ENCODE measurements at places on chromosomes 3 and 15.

- DNase-seq, result no peak
Measured at GRCh38 chr3:151226825-151227224, 23.8 kb upstream of the GPR171 start.

GRCh38 chr3:30311781-30312180 is 294.6 kb upstream of the TGFBR2 start:
- no peak for DNase-seq

GRCh38 chr15:40582726-40583246 is 11.3 kb upstream of the KNL1 start:
- DNase-seq, result peak; percentile 36

DNA sequence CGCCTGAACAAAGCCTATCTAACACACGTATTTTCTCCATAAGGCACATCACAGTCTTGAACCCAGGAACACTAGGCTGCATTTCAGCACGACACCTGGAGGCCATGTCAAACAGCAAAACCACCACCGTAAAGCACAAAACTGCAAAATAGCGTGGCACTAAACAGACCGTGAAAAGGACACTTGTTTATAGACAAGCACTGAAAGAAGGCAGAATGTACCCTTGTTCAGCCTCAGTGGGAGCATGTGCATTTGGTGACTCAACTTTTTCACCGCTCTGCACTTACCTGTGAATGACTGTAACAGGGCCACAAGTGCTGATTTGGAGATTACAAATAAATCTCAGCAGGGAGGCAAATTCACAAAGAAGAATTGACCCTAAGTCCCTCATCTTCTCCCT is 80.8 kb downstream of the ISG20 start:
- DNase-seq, result no peak

DNA sequence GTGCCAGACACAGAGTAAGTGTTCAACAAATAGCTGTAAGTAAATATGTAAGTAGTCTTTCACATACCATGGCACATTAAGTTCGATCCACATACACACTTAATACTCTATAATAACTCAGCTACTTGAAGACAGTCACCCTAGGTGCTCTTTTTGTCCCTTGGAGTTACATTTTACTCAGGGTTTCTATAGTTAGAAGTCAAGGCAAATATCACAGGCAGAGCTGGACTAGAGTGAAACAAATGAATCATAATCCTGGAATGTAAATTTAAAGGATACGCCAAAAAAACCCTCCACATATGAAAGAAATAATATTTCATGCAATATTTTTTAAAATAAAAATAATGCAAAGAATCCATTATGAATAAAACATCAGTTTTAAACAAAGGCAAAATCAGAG is 461.8 kb downstream of the MAGI1 start:
- no peak for DNase-seq

GRCh38 chr15:59352189-59352588 is 20.5 kb downstream of the MYO1E start:
- no peak for DNase-seq

DNA sequence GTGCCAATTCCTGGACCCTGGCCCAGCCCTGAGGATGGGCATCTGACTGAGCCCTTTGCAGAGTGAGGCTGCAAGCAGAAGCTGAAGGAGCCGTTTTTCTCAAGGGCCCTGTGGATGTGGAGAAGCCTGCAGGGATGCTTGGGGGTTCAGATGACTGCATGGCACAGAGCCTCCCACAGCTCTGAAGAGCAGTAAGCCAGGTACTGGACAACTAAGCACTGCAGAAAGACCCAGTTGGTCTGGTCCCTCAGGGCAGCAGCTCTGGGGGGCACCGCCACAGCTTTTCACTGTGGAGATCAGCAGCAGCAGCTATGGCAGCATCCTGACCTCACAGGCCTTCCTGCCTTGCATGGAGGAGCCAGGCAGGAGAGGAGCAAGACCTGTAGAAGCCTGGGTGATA is 67.6 kb downstream of the CRYGS start:
- DNase-seq, result no peak

- no peak for DNase-seq
Measured at GRCh38 chr3:175200391-175201095, 341.4 kb downstream of the NAALADL2 start.

GRCh38 chr3:49793486-49794085 is 6.1 kb downstream of the CDHR4 start:
- DNase-seq, result no peak

DNA sequence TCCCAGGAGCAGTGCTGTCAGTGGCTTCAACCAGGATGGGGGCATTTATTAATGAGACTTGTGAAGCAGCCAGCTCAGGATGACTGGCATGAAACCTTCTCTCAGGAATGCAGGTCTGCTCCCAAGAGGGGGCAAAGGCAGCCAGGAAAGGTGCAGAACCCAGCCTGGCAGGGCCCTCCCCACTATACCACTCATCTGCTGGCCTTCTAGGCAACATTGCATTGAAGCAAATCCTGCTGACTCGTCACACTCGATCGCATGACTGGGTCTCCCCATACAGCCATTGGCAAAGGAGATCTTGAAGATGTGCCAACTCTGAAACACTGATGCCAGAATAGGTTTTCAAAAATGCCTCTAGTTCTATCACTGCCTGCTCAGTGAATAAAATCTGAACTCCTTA is 65.7 kb upstream of the CMTM7 start:
- DNase-seq, result no peak

DNA sequence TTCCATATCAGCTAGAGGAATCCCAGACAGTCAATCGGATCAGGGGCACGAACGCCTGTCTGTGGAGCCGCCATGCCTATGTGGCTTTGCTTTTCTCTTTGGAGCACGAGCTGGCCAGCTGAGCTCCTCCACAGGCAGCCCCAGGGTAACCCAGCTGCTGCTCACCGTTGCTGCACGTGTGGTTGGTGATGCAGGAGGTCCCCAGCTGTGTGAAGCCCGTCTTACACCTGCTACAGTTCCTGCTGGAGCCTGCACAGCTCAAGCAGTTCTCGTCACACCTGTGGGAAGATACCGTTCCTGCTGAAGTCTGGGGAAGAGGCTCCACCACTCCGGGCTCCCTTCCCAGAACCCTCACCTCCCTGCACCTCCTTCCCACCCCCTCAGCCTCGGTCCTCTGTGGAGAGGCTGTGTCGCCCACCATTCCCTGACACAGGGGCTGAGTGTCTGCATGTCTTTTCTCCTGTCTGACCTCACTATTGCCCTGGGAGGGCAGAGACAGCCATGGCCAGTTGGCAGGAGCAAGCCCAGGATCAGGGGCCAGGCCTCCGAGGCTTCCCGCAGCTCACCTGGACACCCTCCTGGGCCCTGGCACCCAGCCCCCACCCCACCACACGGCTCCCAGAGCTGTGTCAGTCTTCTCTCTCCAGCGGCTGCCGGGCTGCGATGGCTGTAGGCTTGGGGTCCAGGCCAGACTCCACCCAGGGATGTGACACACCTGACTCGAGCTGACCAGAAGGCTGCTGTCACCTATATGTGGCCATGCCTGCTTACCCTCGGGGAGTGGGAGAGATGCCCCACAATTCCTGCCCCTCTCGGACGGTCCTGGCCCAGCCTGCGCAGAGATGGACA is 12.2 kb upstream of the SNRPA1 start:
- DNase-seq, result no peak
